ENCODE measurements at places on chromosomes 1 and 21.

DNA sequence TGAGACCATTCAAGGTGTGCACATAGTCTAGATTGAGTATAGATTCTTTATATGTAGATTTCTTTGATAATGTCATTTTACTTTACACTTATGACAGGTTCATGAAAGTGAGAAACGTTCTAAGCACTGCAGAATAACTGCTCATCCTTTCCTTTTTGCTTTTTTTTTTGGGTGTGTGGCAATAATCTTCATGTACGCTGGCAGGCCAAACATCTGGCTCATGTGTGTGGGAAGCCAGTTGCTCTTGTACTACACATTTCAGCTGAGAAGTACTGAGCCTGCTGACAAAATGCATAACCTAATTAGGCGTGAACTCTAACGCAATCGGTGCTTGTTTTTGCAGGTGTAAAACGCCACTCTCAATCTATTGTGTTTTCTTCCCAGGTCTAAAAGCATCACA, 350.8 kb upstream of the KAZN start:
- DNase-seq: no peak

DNA sequence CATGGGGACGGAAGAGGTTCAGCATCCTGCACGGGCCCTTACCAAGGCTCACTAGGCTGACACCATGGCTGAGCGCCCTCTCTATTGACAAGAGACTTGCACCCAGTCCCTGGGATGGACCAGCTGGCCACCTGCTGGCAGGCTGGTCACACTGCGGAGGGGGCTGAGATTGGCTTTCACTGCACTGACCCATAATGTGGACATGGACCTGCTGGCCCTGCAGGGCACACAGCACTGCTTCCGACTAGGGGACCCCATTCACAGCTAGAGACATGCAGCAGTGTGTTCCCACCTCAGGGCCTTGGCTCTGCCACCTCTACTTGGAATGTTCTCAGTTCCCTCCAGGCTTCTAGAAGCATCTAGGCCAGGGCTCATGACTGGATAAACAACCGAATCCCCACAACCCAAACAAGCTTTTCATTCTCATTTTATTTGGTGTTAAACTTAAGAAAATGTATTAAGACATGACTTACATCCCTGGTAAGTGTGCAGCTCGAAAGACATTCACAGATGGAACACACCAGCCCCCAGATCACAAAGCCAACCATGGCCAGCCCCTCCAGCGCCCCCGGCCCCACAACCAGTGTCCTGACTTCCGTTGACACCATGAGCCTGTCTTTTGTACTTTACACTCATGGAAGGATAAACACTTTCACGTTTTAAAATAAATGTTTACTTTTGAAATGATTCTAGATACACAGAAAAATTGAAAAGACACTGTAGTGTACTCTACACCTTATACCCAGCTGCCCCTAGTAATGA, 9.3 kb upstream of the SRARP start:
- DNase-seq: no peak

GRCh38 chr1:175900171-175900570, 156.8 kb upstream of the TNR start:
- no peak for DNase-seq

GRCh38 chr1:94092210-94092613, 28.7 kb downstream of the ABCA4 start:
- DNase-seq: peak; percentile 38

DNA sequence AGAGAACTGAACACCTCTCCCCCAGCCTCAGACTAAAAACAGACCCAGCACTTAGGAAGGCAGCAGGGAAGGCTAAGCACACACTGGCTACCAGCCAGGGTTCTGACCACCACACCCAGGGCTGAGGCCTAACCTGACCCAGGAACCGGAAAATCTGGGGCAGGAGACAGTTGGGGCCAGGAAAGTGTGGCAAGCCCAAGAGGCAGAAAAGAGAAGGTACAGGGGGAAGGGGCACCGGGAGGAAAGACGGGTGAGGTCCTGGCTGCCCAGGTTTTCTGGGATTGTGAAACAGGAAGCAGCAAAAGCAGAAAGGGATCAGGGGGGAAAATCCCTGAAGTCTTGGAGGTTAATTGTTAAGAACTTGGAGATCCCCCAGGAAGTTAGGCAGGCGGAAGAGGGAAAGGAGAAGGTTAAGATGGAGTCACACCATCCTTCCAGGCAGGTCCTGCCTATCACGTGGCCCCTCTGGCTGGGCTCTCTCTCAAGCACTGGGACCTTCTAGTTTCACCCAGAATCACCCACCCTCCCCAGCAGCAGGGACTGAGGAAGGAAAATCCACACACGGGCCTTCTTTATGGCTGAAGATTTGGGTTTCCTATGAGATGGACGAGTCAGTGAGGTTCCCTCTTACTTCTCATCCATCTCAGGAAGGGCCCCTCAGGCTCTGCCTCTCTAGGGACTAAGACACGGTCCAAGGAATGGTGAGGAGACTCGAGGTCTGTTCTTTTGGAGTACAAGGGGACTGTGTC, 2.6 kb downstream of the HDGF start:
- DNase-seq: peak; percentile 28

DNA sequence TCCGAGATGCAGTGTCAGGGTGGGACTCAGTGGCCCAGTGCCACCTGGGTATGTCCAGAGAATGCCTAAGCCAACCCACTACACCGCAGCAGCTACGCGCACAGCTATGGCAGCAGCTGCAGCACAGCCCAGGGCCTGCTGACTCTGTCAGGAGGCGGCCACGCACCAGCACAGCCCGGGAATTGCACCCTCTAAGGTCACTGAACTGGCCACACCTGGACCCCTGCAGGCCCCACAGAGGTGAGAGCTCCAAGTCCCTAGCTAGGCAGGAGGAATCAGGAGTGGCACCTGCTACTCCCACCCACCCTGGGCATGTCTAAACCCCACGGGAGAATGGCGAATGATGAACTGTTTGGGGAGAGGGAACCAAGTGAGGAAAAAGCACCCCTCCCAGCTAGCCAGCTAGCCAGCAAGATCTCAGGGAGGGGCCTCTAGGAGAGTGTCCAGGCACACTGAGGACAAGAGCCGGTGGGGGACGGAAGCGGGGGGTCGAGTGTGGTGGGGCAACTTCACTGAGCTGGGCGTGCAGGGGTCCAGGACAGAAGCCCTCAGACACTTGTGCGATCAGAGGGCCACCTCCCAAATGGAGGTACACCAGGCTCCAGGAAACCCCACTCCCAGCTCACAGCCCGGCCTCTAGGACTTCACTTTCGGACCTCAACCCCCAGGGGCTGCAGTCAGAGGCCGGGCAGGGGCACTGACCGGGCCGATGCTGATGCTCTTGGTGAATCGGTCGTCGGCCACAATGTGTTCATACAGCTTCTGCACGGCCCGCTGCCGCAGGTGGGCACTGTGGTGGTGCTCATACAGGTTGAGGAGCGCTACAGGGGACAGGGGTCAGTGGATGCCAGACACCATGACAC, 13.9 kb downstream of the LSS start:
- no peak for DNase-seq

- no peak for DNase-seq
Observed at GRCh38 chr1:86382878-86383277, 13.2 kb downstream of the ODF2L start.

- DNase-seq: no peak
Observed at GRCh38 chr1:162353078-162353477, 23.6 kb downstream of the SPATA46 start.

GRCh38 chr1:101826416-101826815, 170.3 kb downstream of the OLFM3 start:
- DNase-seq: no peak

DNA sequence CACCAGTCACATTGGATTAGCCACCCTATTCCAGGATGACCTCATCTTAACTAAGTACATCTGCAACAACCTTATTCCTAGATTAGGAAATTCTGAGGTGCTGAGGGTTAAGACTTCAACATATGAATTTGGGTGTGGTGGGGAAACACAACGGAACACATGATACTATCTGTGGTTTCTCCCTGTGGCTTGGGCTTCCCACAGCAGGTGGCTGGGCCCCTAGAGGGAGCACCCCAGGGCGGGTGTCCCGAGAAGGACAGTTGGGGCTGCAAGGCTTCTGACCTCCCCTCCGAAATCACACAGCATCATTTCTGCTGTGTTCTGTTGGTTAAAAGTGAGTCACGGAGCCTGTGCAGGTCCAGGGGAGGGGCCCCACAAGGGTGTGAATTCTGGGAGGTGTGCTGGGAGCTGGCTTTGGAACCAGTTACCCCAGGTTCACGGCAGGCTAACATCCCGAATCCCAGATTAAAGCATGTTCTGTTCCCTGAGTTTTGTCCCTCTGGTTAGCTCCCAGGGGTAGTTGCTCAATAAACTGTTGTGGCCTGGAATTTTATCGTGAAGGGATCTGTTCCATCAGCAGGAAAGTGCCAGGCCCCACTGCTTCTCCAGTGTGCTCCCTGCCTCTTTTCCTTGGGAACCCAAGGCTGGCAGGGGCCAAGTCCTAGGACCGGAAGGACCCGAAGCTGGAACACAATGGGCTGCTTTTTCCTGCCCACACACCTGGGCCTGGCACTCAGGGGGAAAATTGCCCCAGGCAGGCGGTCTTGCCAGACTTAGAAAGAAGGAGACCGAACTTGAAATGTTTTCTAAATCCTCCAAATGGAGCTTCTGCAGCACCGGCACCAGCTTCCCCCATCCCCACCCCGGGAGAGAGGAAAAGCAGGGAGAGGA, 154.0 kb upstream of the WNT4 start:
- no peak for DNase-seq

GRCh38 chr21:14711287-14711686, 165.2 kb upstream of the SAMSN1 start:
- no peak for DNase-seq
